ENCODE measurements at places on chromosomes 7 and 10.
A peak's percentile ranks its signal among the peaks of the same experiment; 100 is the strongest.

- no peak for DNase-seq
These were observed 31.3 kb downstream of the GRID1 start for GRCh38 chr10:86335257-86335656.

DNA sequence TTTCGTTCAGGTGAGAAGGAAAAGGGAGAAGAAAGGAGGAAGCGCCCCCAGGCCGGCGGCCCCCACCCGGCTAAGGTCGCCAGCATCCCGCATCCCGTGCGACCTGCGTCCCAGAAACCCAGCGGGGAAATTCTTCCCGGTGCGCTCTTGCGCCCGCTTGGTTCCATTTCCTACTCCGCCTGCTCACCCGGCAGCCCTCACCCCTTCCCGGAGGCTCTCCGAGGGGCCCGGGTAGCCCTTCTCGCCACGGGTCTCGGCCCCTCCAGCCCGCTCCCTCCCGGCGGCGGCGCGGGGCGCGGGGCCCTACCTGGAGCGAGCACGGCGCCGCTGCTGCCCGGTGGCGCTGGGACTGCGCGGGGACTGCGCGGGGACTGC, at the start of gene PRKCQ:
Gene PRKCQ, minus strand, starts transcription at position 373 of the 375 bp plus-strand sequence. CDS start 65,141 bp downstream, outside the sequence.
- no peak for DNase-seq

- DNase-seq, result no peak
These were observed 52.8 kb downstream of the C10orf105 start for GRCh38 chr10:71666639-71667386.

DNA sequence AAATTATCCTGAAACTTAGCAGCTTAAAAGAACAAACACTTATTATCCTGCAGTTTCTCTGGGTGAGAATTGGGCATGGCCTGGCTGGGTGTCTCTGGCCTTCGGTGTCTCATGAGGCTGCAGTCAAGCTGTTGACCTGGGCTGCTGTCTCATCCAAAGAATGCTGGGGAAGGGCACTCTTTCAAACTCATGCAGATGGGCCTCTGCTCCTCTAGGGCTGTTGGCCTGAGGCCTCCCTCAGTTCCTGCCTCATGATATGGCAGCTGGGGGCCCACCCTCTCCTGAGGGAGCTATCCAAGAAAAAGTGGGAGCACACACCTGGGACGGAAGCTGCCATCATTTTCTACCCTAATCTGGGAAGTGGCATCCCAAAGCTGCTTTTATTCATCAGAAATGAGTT, 43.6 kb downstream of the DRGX start:
- no peak for DNase-seq

DNA sequence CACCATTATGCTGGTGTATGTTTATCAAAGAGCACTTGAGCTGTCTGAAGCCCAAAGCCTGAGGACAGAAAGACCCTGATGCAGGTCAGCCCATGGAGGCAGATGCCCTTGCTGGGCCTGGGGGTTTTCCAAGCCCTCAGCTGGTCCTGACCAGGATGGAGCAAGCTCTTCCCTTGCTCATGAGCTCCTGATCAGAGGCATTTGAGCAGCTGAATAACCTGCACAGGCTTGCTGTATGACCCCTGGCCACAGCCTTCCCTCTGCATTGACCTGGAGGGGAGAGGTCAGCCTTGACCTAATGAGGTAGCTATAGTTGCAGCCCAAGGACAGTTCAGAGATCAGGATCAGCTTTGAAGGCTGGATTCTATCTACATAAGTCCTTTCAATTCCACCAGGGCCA, 13.0 kb downstream of the AQP1 start:
- no peak for DNase-seq

- no peak for DNase-seq
These were observed 19.1 kb downstream of the TMEM176B start for GRCh38 chr7:150781103-150781502.

DNA sequence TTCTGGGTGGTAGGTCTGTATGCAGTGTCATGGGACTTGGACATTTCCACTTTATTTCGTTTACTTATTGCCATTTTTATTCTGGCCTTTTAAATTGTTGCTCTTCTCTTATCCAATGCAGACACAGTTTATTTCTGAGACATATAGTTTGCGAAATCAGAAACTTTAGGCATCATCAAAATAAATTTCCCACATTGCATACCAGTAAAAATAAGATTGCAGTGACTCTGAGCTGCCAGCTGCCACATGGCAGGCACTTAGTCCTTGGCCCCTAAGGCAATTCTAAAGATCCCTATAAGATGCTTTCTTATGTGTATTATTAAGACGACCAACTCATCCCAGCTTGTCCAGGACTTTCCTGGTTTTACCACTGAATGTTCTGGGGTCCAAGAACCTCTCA, 81.8 kb upstream of the ANKRD1 start:
- no peak for DNase-seq

- DNase-seq, result no peak
These were observed 2.1 kb downstream of the ADIRF start for GRCh38 chr10:86970162-86970981.

DNA sequence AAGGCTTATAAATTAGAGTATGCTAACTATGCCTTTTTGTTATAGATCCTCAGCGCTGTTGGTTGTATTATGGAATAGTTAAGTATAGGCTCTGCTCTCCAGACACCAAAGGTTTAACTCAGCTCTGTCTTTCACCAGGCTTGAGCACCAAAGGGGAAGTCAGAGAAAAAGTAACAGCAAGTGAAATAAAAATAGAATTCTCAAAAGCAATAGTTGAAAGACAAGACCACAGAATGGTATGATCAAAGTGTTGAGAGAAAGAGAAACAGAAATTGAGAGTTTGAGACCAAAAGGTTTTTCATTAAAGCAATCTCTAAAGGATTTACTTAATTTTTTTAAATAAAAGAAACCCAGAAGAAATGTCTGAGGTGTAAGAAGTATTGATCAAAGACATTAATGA, 529.8 kb upstream of the C7orf33 start:
- DNase-seq, result no peak

GRCh38 chr7:23520582-23520981, 11.2 kb downstream of the TRA2A start:
- DNase-seq, result no peak

- no peak for DNase-seq
These were observed 80.9 kb downstream of the PFKFB3 start for GRCh38 chr10:6283655-6284054.

DNA sequence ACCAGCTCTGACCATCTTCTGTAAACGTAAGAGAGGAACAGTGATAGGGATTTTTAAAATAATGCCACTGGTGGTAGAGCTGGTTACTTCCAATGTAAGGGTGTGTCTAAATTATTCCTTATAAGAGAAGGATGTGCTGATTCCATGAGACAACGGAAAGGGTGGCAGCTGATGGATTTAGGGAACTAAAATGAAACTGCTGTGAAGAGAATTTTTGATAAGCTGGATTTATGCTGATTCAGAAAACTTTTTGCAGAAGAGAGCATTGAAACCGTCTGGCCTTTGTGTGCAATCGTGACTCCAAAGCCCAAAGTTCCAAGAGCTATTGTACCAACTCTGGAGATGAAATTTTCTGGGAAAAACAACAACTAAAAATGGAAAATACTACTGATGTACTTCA, 301.0 kb downstream of the PRPF18 start:
- no peak for DNase-seq

DNA sequence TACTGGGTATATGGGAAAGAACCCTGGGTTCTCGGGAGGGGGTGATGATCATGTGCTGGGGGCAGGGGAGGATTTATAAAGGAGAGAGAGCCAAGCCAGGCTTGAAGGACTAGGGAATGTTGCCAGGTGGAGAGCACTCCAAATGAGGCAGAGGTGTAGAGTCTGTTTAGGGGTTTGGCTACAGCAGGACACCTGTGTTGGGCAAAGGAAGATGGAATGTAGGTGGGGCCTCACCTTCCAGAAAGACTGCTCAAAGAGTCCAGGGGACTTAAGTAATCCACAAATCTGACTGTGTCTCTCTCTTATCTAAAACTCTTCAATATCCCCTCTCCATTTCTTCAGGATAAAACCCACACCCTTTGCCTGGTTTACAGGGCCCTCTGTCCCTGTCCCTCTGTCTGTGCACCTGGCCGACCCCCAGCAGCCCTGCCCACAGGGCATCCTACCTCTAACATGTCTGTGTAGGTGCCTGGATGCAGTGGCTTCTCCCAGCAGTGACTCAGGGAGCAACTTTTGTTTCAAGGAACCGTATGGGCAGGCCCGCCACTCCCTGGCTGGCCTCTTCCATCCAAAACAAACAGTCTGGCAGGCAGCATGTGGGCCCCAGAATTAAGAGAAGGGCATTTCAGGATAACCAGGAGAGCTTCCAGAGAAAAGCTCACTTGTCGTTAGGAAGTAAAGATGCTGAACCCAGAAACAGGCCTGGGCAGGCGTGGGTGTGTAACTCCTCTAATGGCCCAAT, 10.6 kb upstream of the PLEKHA1 start:
- no peak for DNase-seq

DNA sequence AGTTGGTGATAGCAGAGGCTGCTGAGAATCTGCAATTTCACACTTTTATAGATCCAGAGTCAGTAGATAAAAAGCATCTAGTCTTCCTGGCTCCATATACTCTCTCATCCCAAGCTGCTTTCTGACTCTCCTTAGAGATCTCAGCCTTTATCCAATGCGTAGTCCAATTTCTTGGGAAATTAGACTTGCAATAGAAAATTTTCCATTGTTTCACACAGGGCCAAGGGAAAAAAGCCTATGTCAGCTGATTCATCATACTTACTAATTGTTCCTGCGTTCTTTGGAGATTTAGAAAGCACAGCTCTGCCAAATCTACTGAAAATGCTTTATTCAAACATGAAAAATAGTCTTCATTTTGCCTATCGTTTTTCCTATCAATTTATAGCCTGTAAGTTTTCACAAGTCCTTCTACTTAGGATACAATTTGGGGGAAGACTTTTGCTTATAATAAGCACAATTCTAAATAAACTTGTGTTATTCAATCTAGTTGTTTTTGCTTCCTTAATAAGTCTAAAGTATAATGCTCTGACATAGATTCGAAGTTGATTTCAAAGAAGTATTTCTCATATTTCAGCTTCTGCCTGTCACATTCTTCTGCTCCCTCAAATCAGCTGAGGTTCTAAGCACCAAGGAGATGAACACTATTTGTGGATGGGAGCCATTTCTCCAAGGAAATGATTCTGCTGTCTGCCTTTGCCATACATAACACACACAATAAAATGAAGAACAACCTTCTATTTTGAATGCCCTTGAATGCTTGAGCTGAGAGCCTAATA, 165.4 kb downstream of the ADAM12 start:
- DNase-seq, result no peak

DNA sequence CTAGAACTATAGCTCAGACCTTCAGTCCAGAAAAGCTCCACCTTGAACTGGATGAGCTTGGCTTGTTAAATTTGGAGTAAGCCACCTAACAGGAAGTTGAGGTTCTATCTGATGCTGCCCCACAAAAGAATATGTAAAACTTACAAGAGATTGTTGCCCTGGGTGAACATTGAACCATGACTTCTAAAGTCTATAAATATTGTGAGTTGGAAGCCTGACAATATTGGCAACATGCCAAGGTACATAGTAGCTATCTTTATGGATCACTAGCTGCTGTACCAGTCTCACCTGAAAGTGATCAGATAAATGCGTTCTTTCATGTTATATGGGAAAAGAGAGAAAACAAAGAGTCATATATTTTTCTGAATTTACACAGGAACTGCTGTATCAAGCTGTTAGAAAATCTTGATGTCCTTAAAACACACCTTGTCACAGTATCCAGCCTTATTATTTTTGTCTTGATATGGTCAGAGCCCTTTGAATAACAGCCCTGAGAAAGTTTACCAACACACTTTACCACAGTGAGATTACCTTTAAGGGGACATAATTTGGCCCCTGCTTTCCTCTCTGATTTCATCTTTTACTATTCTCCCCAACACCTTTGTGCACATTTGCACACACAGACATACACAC, 92.0 kb downstream of the LSMEM1 start:
- DNase-seq, result no peak

- DNase-seq, result peak; percentile 31
These were observed 12.8 kb upstream of the JMJD1C start for GRCh38 chr10:63478564-63478963.

- DNase-seq, result no peak
These were observed 29.8 kb downstream of the DNAH11 start for GRCh38 chr7:21572331-21573313.

- no peak for DNase-seq
These were observed 1.4 kb downstream of the FBXW4 start for GRCh38 chr10:101693651-101693977.

DNA sequence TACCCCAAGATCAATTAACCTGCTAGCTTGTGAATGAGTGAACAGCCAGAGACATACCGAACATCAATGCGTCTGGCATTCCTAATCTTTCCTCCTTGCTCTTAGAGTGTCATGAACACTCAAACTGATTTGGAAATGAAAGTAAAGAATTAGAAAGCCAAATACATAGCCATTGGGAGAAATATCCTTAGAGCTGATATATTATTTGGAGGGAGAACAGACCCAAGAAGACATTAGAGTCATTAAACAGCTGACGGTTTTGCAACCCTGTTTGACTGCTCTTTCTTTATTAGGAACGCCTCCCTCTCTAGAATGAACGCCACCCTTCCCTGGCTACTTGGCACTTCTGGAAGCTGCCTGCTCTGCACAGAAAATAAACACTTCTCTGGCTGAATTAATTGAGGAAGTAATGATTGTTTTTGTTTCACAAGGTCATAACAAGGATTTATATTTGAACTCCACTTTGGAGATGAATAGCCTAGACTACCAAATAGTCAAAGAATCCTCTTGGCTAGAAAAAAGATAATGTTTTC, 42.8 kb downstream of the CTTNBP2 start:
- no peak for DNase-seq

DNA sequence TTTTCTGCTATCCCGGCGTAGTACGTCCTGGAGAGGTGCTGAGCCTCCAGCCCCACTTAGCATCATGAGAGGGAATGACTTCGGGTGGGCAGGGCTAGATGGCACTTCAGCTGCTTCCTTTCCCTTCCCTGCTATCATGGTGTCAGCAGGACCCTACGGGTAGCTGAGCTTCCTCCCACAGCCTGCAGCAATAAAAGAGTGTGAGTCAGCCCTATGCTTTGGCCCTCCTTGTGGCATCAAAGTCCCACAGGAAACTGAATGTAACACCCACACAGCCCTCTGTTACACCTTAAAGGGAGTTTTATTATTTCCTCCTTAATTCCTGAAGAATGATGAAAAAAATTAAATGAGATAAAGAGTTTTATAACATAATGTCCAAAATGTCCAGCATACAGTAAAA, 458.1 kb downstream of the RPS24 start:
- no peak for DNase-seq
